Naive thymus-derived CD4-positive, alpha-beta T cell (primary cell): ENCODE measurements at places on chromosomes 13 and 19. TPM values are rescaled to one million over a fixed set of nuclear protein-coding genes. Genes with fewer than 3 reads are reported as not detected.

DNA sequence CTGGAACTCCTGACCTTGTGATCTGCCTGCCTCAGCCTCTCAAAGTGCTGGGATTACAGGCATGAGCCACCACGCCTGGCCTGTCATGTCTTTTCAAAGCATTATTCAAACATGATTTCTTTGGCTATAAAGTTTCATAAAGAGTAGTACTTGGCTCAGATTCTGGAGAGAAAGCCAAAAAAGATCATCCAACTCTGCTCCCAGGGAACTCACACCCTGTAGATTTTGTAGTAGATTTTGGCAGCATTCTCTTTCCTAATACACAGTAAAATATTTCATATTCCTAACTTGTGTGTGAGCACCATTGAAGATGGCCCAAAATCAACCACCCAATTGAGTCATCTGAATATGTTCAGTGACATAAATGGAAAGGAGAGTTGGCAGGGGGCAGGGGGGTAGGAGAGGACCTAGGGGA lies 48.4 kb downstream of the CAB39L start:
- H3K36me3 ChIP-seq, result no peaks in the 10 kb centered on the region
- H3K27me3 ChIP-seq, result no peaks in the 10 kb centered on the region
- H3K4me3 ChIP-seq, result no peak overlapping the region
- no peaks in the 10 kb centered on the region for H3K4me1 ChIP-seq

DNA sequence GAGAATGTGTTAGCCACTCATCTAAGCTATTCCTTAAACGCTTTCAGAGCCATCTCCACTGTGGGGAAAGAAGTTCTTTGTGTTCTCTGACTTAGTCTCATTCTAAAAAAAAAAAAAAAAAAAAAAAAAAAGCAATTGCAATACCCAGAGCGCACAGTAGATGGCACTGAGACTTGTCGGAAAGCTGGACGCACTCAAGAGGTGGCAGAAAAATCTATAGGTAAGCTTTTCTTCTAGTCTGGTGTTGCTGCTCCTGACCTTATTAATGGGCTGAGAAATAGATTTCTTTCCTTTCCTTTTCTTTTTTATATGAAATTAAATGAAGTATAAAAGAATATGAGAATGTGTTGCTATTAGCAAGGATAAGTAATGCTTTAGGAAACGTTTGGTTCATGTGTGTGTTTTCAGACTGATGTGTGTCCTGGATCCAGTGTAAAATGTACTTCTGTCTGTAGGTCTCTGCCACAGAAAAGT lies 4.7 kb upstream of the GJB2 start:
- no peaks in the 10 kb centered on the region for H3K36me3 ChIP-seq
- no peak overlapping the region for H3K4me3 ChIP-seq
- H3K27ac ChIP-seq, result no peak overlapping the region
- H3K27me3 ChIP-seq, result peaks cover 27% of the 10 kb centered on the region
- peaks cover 11% of the 10 kb centered on the region for H3K4me1 ChIP-seq

- no peaks in the 10 kb centered on the region for H3K27me3 ChIP-seq
- no peak overlapping the region for H3K27ac ChIP-seq
- no peak overlapping the region for H3K4me3 ChIP-seq
- no peaks in the 10 kb centered on the region for H3K4me1 ChIP-seq
- H3K36me3 ChIP-seq, result peaks cover 64% of the 10 kb centered on the region
- DNase-seq, result no peak
These were observed 79.0 kb downstream of the SACS start for GRCh38 chr13:23354520-23354919.

DNA sequence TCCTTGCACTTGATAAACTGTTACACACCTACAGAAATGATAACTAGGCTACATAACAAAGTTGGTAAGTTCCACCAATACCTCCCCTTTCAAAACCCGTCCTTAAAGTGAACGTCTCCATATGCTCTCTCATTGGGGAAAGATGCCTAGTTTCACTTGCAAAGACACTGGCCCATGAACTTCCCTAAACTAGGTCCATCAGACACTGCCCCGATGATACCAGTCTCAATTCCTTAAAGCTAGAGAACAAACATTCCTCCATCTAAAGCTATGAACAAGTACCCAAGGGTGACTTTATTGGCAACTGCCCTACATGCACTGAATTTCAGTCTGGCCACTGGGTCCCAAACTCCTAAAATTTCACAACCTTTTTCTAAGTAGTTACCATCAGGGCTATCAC lies 39.9 kb downstream of the FOXO1 start:
- peaks cover 34% of the 10 kb centered on the region for H3K4me1 ChIP-seq
- peaks cover 3% of the 10 kb centered on the region for H3K36me3 ChIP-seq
- DNase-seq, result no peak

DNA sequence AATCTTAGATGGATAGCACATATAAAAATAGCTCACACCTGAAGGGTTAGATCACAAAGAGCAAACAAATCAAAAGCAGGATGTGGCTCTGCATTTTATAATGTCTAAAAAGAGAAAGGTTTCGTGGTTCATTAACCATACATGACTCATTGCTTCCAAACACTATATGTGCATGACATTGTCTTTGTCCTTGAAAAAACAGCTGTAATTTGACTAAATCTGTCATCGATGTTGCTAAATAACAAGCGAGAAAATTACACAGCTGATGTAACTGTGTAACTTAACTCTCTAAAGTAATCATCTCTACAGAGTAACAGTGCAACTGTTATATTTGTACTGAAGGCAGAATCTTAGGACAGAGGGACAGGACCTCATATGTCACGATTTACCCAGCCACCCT lies 383.1 kb upstream of the GPC6 start:
- no peak overlapping the region for H3K27ac ChIP-seq
- H3K4me3 ChIP-seq, result no peak overlapping the region
- no peaks in the 10 kb centered on the region for H3K27me3 ChIP-seq
- DNase-seq, result no peak

DNA sequence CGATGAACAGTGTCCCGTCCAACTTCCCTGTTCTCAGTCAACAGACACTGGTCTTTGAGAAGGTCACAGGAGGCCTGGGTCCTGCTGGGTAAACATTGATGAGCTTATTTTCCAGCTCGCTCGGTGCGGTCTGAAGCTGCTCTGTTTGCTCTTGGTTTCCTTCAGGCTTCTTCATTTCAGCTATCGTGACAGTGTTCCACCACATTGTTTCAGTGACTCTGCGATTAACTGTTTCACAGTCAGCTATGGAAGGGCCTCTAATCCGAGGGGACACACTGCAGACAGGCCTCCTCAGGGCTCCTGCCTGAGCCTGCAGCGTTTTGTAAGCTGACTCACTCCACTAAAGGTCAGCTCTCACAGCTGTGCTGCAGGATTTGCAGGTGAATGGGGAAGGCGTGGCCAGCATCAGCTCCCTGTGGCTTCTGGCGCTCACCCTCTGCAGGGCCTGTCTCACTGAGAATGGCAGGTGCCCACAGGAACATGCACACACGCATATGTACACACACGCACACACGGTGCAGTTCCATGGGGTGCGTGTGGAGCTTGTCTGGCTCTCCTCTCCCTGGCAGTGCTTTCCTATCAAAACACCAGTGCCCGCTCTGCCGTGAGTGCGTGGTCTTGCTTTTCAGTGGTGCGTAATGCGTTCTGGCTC lies 62.9 kb upstream of the MCF2L start:
- no peak overlapping the region for H3K4me3 ChIP-seq
- no peak overlapping the region for H3K27ac ChIP-seq
- H3K27me3 ChIP-seq, result peaks cover 2% of the 10 kb centered on the region

The ZNF160 gene
- 40.9 TPM for total RNA-seq
